ENCODE measurements at places on chromosomes 1 and 21.
A peak's percentile ranks its signal among the peaks of the same experiment; 100 is the strongest.

GRCh38 chr1:15994590-15995351, 9.3 kb upstream of the SRARP start:
- DNase-seq: peak; percentile 27

GRCh38 chr1:25658791-25659431, 42.3 kb downstream of the MAN1C1 start:
- DNase-seq: no peak

GRCh38 chr1:207032528-207033017, at the start of gene C1orf116:
Gene C1orf116, minus strand, starts transcription at chr1:207032756. Its CDS starts 5,158 bp downstream, at chr1:207027598.
- DNase-seq: no peak

DNA sequence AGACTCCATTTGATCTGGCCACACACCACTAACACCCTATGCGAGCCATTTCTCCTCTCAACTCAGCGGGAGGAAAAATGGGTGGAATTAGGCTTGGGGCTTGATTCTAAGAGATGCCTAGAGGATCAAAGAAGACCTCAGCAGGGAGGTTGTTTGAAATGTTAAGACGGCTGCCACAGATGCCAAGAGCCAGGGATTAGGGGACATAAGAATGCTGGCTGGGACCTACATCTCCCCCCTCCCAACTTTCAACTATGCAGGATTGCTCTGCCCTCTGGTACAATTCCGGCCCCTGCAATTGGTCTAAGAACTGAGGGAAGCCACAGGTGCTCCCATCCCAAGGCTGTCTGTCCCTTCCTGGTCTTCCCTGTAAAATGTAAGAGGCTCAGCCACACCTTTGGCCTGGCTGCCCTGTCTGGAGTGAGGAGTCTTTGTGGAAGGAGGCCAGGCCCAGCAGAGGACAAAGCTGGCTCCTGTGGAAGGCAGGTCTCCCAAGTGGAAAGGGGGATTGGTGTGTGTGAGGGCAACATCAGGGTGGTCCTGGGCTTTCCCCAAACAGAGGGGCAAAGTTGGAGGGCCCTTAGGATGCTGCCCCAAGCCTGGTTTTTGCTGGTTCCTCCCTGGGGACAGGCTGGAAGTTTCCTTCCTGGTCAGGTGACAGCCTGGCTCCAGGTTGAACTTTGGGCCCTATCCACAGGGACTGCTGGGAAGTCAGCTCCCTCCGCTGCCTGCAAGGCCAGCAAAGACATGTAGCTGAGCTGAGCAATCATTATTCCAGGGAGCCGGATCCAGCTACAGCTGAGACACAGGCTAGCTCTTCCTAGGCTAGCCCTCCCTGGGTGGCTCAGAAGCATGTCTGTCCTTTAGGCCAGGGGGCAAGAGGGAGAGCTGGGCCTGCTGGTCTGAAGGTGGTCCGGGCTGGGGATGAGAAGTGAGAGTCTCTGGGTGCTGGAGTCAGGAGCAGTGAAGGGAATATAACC, 34.5 kb upstream of the SYNC start:
- no peak for DNase-seq

DNA sequence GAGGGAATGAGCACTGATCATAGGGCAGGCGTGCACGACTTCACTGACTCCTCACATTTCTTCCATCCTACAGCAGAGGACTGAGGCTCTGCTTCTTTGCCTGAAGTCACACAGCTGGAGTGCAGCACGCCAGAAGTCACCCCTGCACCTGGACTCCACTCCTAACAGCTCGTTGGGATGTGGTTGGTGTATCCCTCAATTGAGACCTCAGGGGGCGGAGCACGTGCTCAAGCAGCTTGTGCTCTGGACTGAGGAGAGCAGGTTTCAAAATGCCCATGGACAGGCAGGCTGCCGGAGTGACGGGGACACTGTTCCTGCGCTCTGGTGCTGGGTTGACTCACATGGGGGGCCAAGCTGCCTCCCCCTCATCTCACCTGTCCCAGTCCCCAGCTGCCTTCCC, 13.9 kb downstream of the CHIT1 start:
- DNase-seq: no peak

GRCh38 chr1:87042111-87042811, 127.8 kb downstream of the HS2ST1 start:
- no peak for DNase-seq

DNA sequence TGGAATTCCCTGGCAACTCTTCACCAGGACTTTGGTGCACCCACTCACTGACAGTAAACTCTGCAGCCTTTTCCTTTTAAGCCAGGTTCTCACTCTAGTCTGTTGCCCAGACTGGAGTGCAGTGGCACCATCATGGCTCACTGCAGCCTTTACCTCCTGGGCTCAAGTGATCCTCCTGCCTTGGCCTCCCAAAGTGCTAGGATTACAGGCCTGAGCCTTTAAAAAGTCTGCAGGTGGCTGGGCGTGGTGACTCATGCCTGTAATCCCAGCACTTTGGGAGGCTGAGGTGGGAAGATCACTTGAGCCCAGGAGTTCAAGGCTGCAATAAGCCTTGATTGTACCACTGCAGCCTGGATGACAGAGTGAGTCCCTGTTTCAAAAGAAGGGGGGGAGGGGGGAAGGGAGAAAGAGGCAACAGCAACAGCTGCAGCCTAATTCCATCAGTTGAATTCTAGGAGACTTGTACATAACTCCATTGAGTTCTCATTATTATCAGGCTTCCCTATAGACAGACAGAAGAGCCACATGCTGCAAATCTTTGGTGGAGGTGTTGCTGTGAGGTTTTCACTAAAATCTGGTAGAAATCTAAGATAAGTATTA, 8.1 kb upstream of the HNRNPR start:
- no peak for DNase-seq

DNA sequence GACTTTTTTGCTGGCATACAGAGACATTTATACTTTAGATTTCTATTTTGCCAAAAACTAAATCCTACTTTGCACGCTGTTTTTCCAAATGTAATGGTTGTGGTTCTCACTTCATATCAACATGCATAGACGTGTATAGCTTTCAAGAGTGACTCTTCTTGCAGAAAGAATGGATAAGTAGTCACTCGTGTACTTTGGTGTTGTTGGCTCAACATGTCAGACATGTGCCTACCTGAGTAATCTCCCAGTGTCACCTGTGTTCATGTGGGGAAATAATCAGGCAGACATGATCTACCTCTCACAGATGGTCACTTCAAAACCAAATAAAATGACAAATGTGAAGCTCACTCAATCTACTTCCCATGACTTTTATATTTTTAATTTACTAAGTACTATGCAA, 73.1 kb downstream of the GPR88 start:
- DNase-seq: no peak

DNA sequence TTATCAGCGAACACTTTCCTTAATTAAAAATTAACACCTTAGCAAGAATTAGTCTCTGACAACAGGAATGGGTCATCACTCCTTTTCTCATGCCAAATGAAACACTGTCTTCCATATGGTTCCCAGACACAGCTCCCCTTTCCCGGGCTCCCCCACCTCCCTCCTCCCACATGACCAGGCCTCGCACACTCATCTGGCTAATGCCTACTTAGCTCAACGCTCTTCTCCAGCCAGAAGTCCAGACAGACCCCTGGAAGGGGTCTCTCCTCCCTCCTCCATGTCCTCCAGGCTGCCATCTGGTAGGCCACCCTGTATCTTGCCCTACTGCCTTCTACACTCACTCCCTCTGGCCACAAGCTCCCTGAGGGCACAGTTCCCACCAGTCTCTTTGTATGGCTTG, 39.9 kb downstream of the KCNC4 start:
- no peak for DNase-seq

Data from activated CD4-positive, alpha-beta T cell treated with anti-CD3 and anti-CD28 coated beads, Interleukin-2, amount 50 U/mL, for 4 hours (primary cell).